ENCODE measurements at places on chromosomes 2 and 18.

- DNase-seq, result peak; percentile 92
Measured at GRCh38 chr18:10787293-10787901, 261.6 kb downstream of the NAPG start.

DNA sequence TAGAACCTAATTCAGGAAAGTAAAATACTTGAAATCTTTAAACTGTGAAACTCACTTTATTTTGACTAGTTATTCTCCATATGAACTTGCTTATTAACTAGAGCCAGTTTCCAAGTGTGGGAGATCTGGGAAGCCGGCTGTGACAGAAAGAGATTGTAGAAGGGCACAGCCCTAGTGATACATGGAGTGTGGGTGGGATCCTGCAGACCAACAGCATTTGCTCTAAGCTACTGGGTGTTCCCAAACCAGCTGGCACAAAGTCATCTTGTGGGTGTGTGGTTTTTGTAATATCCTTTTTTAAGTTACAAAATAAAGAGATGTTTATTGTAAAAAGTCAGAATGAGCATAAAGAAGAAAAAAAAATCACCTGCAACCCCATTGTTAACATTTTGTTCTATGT is 3.4 kb downstream of the DUSP19 start:
- DNase-seq, result no peak

GRCh38 chr2:192197357-192197756 is 2.6 kb upstream of the TMEFF2 start:
- no peak for DNase-seq

GRCh38 chr18:72700961-72701710 is 157.0 kb upstream of the CBLN2 start:
- peak; percentile 54 for DNase-seq

GRCh38 chr2:43937269-43937820 is 58.4 kb downstream of the LRPPRC start:
- DNase-seq, result no peak

- no peak for DNase-seq
Measured at GRCh38 chr2:217570394-217570793, 432.4 kb downstream of the TNS1 start.

DNA sequence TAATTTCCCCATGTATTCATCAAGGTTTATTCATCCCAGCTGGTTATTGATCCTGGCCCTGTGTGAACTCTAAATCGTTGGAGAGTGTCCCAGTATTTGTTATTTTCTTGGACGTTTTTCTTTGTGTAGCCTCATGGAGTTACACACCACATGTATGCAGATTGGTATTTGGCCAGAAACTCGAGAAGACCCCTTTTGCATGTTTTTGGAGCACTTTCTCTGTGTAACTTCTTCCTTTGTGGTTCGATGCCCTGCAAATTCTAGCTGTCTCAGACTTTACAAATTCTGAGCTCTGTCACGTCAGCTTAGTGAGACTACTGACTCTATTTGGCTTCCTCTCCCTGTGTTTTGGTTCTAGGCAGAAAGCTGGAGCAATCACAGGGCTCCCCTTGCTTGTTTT is 198.7 kb downstream of the MCFD2 start:
- DNase-seq, result no peak
